Pancreas (tissue), 10 donors: ENCODE measurements at places on chromosomes 4 and X. TPM values are rescaled to one million over a fixed set of nuclear protein-coding genes. Genes with fewer than 3 reads are reported as not detected.

DNA sequence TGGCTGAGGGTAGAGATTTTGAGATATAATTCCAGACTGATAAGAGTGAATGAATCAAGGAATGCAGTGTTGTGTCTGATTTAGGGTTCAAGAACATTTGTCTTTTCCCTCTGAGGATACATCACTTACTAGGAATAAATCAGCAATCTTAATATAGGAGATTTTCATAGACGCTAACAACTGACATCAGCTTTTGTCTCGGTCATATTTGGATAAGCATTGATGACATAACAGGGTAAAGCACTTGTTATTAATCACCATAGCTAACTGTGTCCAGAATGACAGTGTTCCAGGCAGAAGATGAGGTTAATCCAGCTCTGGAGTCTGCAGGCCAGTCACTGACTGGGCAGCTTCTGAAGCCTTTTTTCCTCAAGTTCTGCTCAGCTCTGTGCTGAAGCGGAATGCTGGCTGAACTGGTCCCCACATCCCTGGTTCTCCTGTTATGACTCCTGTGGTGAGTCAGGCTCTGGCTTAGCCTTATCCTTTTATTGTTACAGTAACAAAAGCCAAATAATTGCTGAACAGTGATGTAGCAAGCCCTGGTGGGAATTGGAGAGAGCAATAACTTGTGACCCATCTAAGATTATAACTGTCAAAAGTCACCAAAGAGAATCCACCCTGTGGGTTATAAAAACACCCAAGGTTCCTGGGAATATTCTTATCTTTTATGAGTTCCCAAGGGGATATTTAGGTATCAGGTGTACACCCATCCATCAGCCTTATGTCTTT lies 41.8 kb downstream of the FNIP2 start:
- H3K4me3 ChIP-seq, result no peak overlapping the region
- H3K27ac ChIP-seq, result peak overlapping the region; percentile 20
- peaks cover 51% of the 10 kb centered on the region for H3K4me1 ChIP-seq
- H3K27me3 ChIP-seq, result no peaks in the 10 kb centered on the region

DNA sequence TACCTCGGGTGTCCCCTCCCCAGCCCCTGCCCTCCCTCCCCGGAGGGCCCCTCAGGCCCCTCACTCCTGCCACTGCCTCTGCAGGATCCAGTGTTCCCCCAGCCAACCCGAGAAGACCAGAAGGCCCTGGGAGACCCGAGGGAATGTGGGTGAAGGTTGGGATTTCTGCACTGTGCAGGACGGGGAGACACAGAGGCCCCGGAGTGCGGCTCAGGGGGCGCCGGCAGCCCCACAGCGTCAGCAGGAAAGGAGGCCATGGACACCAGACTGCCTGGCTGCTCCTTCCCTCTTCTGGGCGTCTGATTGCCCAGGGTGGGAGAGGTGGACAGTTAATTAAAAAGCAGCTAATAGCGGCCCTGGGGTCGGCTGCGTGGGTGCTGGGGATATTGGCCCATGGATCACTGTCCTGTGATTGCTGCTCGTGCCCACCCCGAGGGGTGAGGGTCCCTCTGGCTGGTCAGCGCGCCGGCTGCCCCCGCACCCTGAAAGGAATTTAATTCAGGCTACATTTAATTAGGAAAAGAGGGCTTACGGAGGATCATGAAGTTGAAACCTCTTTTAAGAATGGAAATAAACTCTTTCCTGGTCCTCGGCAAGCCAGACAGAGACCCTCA lies 57.8 kb upstream of the NKX1-1 start:
- no peak overlapping the region for H3K27ac ChIP-seq
- no peaks in the 10 kb centered on the region for H3K4me1 ChIP-seq
- no peaks in the 10 kb centered on the region for H3K36me3 ChIP-seq
- no peak overlapping the region for H3K4me3 ChIP-seq
- no peaks in the 10 kb centered on the region for H3K27me3 ChIP-seq

GRCh38 chrX:111521169-111521568 lies 9.7 kb downstream of the SERTM2 start:
- no peaks in the 10 kb centered on the region for H3K27me3 ChIP-seq
- no peaks in the 10 kb centered on the region for H3K36me3 ChIP-seq
- H3K4me1 ChIP-seq, result no peaks in the 10 kb centered on the region

GRCh38 chr4:41476310-41476885 lies 61.6 kb upstream of the LIMCH1 start:
- no peak overlapping the region for H3K4me3 ChIP-seq
- DNase-seq, result no peak
- no peaks in the 10 kb centered on the region for H3K27me3 ChIP-seq
- H3K36me3 ChIP-seq, result no peaks in the 10 kb centered on the region

- DNase-seq, result no peak
- H3K27me3 ChIP-seq, result no peaks in the 10 kb centered on the region
- H3K27ac ChIP-seq, result no peak overlapping the region
- no peak overlapping the region for H3K4me3 ChIP-seq
- H3K4me1 ChIP-seq, result peaks cover 12% of the 10 kb centered on the region
- no peaks in the 10 kb centered on the region for H3K36me3 ChIP-seq
These were observed 723.7 kb upstream of the AGA start for GRCh38 chr4:178165951-178166308.

- H3K27me3 ChIP-seq, result no peaks in the 10 kb centered on the region
- no peaks in the 10 kb centered on the region for H3K36me3 ChIP-seq
- no peaks in the 10 kb centered on the region for H3K4me1 ChIP-seq
- H3K4me3 ChIP-seq, result no peak overlapping the region
- no peak overlapping the region for H3K27ac ChIP-seq
- no peak for DNase-seq
These were observed 769.2 kb upstream of the EPHA5 start for GRCh38 chr4:66439508-66439907.

TLR3 gene
- total RNA-seq, result 5.8 TPM

ZFP42 gene
- total RNA-seq, result not detected

HMGN5 gene
- total RNA-seq, result 1.2 TPM

SMIM10 gene
- 1.2 TPM for total RNA-seq

TRIM75 gene
- total RNA-seq, result not detected

SLITRK4 gene
- total RNA-seq, result 0.32 TPM

TEX13D gene
- total RNA-seq, result not detected

AREG gene
- 0.67 TPM for total RNA-seq
